ENCODE measurements at places on chromosomes 13 and 19.

DNA sequence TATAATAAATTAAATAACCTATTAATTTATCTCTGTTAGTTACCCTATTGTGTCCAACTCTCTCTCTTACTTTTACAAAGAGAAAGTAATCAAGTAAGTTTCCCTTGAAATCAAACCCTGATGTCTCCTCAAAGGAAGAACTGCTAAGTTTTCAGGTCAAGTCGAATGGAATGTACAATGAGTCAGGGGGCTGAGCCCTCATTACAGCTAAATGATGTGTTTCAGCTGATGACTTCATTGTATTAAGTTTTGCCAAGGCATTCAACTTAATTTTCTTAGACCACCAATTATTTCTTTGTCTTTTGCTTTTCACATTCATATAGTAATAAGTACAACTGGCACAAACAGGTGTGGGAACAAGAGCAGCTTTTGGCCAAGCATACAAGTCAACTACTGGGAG lies 54.7 kb upstream of the DCT start:
- DNase-seq = no peak

GRCh38 chr13:101576977-101577376 lies 124.5 kb downstream of the ITGBL1 start:
- no peak for DNase-seq

- DNase-seq = no peak
These were observed 793 bp upstream of the SBK2 start for GRCh38 chr19:55537741-55538111.

- no peak for DNase-seq
These were observed 146.3 kb downstream of the GPC5 start for GRCh38 chr13:91544723-91545122.

GRCh38 chr13:113978741-113979481 lies 5.0 kb upstream of the C13orf46 start:
- DNase-seq = no peak

- peak; percentile 89 for DNase-seq
These were observed 12.0 kb upstream of the CEACAM21 start for GRCh38 chr19:41563854-41564514.

DNA sequence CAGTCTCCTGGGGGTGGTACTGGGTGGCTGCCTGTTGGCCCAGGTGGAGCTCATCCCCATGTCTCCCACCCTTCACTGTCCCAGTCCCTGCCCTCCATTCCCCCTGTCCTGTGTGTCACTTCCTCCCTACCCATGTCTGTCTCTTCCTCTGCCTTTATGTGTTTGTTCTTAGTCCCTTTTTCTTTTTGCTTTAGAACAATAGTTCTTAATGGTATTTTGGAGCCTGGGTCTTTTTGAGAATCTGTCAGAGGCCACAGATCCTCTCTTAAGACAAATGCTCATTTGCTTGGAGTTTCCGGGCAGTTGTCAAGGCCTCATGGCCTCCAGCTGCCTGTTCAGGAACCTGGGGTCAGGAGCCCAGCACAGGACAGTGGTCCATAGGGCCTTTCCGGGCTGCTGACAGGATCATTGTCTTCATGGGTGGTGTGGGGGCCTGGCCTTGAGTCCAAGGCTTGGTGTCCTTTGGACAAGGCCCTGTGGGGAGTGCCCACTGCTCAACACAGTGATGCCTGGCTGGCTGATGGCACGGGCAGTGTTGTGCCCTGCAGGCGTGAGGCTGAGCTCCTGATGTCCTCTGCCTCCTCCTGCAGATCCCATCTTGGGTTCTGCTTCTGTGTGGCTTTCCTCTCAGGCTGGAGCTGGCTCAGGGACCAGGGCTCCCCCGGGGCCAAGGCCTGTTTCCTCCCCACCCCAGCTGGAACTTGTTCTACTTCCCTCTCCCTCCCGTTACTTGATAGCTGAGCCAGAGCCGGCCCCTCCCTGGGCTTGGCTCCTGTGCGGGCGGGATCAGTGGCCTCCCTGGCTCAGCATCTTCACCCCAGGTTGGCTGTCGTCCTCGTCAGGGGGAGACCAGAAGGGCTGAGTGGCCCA lies 3.5 kb downstream of the EGLN2 start:
- no peak for DNase-seq

DNA sequence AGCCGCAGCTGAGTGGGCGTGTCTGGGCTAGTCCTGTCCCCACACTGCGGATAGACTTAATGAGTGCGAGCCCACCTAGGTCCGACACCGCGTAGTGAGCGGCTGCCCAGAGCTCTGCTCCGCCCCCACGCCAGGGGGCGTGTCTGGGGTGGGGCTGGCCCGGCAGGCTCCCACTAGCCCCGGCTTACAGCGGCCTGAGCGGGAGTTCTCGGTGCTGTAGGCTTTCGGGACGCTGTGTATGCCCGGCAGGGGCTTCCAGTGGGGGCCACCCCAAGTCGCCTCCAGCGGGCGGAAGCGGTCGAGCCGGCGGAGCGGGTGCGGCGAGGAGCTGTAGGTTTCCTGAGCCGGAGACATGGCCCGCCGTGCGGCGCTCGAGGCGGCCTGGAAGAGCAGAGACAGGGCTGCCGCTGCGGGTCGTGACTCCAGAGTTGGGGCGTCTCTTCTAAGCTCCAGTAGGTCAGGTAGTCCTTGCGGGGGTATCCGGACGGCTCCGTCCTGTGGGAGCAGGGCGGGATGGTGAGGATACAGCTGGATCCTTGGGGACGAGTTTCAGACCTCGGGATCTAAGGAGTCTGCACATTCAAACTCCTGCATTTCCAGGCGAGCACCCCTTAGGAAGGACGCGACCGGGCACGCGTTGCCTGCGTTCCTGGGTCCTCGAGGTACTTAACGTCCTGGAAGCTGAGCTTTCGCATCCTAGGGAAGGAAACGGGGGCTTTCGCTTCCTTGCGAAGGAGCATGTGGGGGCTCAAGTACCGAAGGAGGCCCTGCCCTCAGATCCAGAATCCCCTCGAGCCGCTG lies 1.2 kb downstream of the CGB7 start:
- peak; percentile 41 for DNase-seq

DNA sequence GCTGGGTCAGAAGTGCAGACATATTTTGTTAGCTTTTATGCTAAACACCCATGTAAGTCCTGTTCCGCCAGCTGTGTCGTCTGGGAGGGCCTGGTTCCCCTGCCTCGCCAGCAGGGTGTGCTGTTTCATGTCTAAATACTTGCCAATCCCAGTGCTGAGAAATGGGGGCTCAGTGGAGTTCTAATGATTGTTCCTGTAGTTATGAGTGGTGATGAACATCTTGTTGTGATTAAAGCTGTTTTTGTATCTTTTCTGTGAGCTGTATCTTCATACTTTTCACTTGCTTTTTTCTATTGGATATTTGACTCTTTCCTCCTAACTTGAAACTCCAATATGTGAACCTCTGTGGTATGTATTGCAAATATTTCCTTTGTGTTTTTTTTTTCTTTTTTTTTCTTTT lies 32.7 kb downstream of the KDM4B start:
- no peak for DNase-seq

GRCh38 chr13:43390619-43391018 lies 367.2 kb downstream of the DNAJC15 start:
- DNase-seq = no peak

DNA sequence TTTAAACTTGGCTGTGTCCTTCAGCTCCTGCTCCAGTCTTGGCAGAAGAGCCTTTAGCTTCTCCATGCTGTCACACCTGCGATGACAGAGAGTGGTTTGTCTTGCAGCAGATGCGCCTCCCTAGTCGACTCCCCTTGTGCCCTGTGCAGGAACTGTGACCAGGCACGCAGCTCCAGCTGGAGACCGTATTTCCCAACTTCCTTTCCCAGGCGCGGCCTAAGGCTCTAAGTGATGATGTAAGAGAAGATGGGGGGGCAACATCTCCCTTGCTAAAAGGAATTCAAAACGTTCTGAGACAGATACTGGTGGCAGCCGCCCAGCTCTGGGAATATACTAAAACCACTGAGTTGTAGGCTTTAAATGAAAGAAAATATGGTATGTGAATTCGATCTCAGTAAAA lies 16.3 kb downstream of the DCUN1D2 start:
- DNase-seq = no peak

GRCh38 chr19:35265126-35265899 lies 3.4 kb upstream of the USF2 start:
- DNase-seq = no peak

Data from CD4-positive, alpha-beta T cell (primary cell).